Amniotic epithelial cell (primary cell): ENCODE measurements at places on chromosomes 4 and X.

DNA sequence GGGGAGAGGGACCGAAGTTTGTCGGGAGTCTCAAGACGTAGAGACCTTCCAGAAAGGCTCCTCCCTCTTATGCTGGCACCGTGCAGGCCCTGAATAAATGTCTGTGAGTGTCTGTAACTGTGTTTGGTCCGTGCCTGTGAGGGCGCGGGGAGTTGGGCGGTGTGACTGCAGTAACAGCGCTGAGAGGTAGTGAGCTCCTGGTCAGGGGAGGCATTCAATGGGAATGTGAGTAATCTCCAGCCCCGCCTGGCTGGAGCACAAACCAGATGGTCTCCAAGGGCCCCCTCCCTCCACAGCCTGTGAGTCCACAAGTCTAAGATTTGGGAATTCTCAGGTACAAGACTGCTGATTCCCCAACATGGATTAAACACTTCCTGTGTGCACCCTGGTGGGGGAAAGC is 100.0 kb downstream of the HMX1 start:
- DNase-seq = no peak

- DNase-seq = no peak
These were observed 449.7 kb downstream of the PCDH7 start for GRCh38 chr4:31169846-31170245.

DNA sequence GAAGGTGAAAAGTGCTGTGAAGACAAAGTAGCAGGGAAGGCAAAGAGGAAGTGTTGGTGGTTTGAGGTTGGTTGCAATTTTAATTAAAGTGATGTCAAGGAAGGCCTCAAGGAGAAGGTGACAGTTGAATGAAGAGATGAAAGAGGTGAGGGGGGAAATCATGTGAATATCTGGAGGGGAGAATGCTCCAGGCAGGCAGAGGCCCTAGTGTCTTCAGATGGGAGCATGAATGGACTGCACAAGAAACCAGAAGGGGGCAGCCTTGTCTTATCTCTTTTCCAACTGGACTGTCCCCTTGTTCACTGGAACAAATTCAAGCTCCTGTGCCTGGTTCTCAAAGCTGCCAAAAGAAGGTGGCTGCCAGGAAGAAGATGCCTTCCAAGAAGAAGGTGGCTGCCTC is 68.4 kb downstream of the MAOB start:
- no peak for DNase-seq

- no peak for DNase-seq
These were observed 18.8 kb downstream of the PPP2R2C start for GRCh38 chr4:6453688-6453990.

GRCh38 chr4:83708500-83709175 is 172.7 kb downstream of the GPAT3 start:
- DNase-seq = no peak

DNA sequence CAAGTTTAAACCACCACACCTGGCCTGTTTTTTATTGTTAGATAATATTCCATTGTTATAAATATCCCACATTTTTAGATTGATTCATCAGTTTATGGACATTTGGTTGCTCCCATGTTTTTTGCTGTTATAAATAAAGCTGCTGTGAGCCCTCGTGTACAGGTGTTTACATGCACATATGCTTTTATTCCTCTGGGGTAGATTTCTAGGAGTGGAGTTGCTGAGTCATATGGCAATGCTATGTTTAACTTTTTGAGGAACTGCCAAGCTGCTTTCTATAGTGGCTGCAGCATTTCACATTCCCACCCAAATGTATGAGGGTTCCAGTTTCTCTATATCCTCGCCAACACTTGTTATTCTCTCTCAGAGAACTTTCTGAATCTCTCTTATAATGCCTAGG is 90.5 kb downstream of the TBL1X start:
- no peak for DNase-seq

- DNase-seq = peak; percentile 58
These were observed 91.5 kb downstream of the HPRT1 start for GRCh38 chrX:134551376-134552048.

DNA sequence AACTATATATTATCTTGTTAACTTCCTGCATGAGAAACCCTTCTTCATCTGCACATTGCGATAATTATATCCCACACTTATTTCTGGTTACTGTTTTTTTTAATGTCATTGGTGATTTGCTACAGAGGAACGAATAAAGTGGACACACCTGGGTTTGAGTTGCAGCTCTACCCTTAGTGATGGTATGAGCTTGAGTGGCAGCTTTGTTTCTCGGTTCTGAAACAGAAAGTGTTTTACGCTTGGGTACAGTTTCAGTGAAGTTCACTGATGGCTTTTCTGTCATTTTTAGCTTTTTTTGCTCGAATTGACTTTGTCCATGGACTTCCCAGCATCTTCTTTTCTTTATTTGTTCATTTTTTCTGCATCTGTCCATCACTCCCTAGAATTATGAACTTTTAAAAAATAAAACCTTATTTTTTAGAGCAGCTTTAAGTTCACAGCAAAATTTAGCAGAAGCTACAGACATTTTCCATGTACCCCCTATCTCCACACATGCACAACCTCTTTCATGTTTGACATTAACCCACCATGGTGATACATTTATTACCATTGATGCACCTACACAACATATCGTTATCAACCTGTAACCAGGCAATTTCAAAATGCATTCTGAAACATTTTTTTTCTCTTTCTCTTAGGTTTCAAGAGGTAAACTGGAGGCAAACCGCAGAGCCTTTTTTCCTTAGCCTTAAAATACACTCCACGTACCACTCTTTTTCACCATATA is 1041.6 kb upstream of the PRKX start:
- DNase-seq = no peak

GRCh38 chrX:153061732-153062131 is 5.5 kb downstream of the PNMA3 start:
- peak; percentile 37 for DNase-seq

GRCh38 chrX:40617566-40617965 is 5.7 kb upstream of the MPC1L start:
- DNase-seq = peak; percentile 91

- DNase-seq = peak; percentile 78
These were observed at the start of gene ERCC6L for GRCh38 chrX:72238721-72239475. Gene ERCC6L (minus strand): TSS chrX:72239027. CDS start chrX:72238911, 116 bp downstream.

- DNase-seq = no peak
These were observed 13.7 kb upstream of the DHX15 start for GRCh38 chr4:24598025-24598424.

GRCh38 chrX:39859991-39860861 is 237.5 kb downstream of the BCOR start:
- DNase-seq = peak; percentile 67

- no peak for DNase-seq
These were observed 119.4 kb downstream of the AKAP4 start for GRCh38 chrX:50081282-50081889.

DNA sequence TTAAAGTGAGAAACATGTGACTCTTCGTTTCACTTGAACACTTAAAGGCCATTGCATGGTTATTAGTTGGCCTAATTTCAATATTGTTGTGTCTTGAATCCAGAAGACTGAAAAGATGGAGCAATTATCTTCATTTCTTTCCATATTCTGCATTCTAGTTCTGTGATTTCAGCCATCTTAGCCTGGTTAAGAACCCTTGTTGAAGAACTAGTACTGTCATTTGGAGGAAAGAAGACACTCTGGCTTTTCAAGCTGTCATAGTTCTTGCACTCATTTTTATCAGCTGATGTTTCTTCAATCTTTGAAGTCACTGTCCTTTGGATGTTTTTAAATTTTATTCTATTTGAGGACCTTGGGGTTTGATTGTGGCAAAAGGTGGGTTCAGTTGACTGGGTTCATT is 81.6 kb downstream of the MTMR8 start:
- no peak for DNase-seq

GRCh38 chr4:168488869-168489274 is 8.0 kb upstream of the PALLD start:
- DNase-seq = no peak

GRCh38 chr4:1856943-1857699 is 1.2 kb upstream of the LETM1 start:
- DNase-seq = no peak

GRCh38 chr4:91488946-91489345 is 814.8 kb upstream of the GRID2 start:
- peak; percentile 59 for DNase-seq

- peak; percentile 98 for DNase-seq
These were observed 37.9 kb downstream of the RELL1 start for GRCh38 chr4:37648084-37648817.

GRCh38 chr4:107593230-107593629 is 126.8 kb downstream of the PAPSS1 start:
- no peak for DNase-seq

- DNase-seq = peak; percentile 92
These were observed 19.4 kb downstream of the SORBS2 start for GRCh38 chr4:185792384-185793115.

GRCh38 chrX:39253551-39253950 is 452.3 kb downstream of the MID1IP1 start:
- peak; percentile 1 for DNase-seq

GRCh38 chr4:142480244-142480643 is 365.9 kb downstream of the INPP4B start:
- DNase-seq = peak; percentile 3

DNA sequence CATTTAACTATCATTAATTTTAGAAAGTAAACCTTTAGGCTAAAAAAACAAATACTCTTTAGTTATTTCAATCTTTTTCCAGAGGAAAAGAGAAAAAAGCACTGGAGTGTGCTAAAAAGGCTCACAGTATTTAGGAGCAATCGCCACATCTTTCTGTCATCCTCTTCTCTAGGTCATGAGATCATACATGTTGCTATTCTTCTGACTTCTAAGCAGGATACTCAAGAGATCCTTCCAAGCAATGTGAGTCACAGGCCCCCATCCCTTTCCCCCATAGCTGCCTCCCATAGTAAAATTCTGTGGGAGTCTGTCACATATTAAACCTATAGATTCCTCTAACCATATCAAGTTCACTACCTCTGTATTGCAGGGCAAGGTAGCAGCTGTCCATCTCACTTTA is 7.7 kb downstream of the EDNRA start:
- no peak for DNase-seq

DNA sequence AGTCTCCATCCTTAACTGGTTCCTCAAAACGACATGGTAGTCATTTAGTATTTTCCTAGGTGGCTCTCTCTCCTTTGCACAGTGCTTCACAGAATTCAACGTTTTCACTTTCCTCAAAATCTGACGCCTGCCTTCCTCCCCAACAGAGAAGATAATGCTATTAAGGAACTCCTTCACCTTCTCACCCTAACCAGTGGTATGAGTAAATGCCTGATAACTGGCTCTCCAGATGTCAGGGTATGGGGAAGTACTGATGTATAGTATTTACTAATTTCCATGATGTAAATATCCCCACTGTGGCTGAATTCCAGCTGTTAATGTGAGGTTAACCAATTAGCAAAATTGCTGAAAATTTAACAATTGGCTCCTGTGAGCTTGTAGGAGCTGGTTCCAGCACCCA is 28.8 kb upstream of the NSUN7 start:
- DNase-seq = no peak

DNA sequence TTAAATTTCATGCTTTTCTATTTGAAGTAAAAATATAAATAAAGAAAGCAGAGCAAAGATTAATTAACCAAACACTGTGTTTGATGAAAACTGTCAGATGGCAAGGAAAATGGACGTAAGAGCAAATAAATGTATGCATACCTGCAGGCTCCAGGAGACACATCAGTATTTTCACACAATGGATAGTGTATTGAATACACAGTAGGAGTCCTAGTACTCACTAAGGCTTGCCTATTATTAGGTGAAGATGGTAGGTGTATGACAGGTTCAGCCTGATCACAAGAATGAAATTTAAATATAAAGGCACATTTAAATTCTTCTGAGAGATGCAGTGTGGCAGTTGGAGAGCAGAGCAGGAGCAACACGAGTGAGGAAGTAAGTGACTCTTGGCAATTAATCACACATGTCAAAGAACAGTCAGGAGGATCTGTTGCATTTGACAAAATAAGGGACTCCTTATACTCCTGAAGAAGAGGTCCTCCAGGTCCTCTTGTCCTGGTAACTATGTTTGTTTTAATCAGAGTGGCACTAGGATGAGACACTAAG is 106.0 kb upstream of the NDST4 start:
- no peak for DNase-seq

GRCh38 chrX:131802836-131803626 is 220.1 kb upstream of the STK26 start:
- DNase-seq = no peak

DNA sequence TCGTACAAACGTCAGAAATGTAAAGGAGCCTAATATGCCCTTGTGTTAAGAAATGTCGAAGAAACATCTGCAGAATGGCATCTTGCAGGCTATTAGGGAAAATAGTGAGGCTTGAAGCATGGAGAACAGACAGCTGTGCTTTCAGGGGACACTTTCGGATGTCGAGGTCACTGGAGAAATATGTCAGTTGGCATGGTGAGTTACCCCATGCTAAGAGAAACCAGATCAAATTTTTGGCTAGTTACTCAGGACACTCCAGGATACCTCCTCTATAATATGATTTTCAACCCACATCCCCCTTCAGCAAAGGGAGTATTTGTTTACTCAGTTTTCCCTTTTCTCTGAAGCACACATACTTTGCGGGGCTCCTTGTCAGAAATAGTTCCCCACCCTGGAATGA is 171.4 kb downstream of the GPC3 start:
- DNase-seq = no peak

DNA sequence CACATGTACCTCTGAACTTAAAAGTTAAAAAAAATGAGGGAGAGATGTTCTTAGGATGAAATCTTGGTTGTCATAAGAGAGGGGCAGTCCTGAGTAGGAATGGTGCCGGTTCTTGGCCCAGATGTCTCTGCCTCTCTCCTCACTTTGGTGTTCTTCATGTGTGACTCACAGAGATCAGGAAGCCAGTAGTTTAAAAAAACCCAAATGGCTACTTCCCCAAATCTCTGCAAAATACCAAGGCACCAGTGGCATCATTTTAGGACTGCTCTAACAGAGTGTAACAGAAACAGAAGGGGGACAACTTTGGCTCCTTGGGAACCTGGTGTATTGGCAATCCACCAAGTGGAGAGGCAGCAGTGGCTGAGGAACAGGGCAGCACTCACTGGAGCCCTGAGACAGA is 116.8 kb downstream of the SCD5 start:
- no peak for DNase-seq

DNA sequence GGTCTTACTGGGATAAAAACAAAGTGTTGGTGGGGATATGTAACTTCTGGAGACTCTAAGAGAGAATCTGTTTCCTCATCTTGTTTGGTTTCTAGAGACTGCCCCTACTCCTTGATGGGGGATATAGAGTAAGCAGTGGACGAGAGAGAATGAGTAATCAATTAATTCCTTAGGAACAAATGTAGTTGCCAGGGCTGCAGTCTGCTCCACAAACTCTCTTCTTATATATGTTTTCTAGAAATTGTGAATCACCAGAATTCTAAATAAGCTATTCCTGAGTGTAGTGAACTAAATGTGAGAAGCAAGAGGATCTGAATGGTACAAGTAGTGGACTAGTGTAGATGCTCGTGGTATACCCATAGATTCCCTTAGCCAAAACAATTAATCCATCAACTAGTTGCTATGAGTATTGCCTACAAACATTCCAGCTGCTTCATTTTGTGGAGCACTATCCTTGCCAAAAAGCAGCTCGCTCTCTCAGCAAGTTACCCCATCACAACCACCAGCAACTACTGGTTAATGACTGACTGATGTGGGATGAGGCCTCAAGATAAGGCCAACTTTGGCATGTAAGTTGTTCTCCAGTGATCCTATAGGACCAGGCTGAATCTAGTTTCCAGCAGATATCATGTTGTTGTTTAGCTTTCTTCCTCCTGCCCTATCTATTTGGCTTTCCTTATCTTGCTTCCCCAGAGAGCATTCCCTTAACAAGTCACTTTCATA is 273.0 kb downstream of the SLC7A11 start:
- DNase-seq = peak; percentile 87

- no peak for DNase-seq
These were observed 75.6 kb upstream of the MSX1 start for GRCh38 chr4:4783847-4784246.

GRCh38 chrX:136747003-136747986 is 33.4 kb downstream of the ARHGEF6 start:
- no peak for DNase-seq
